Bronchial smooth muscle cell (primary cell): ENCODE measurements at places on chromosomes 6 and 20. TPM values are rescaled to one million over a fixed set of nuclear protein-coding genes. Genes with fewer than 3 reads are reported as not detected.

Gene PLA2G7
- total RNA-seq = not detected in 2 replicates

Gene PXMP4
- total RNA-seq = 4.7 and 10.2 TPM in 2 replicates

Gene SIRPB2
- total RNA-seq = not detected in 2 replicates

Gene C2
- 0.86 and 2.0 TPM in 2 replicates for total RNA-seq

Gene NEU1
- 73.7 and 87.3 TPM in 2 replicates for total RNA-seq

Gene CDC25B
- 52.3 and 54.4 TPM in 2 replicates for total RNA-seq

Gene ZBTB46
- 23.6 and 54.7 TPM in 2 replicates for total RNA-seq

Gene GJA10
- total RNA-seq = not detected in 2 replicates

Gene PAK5
- not detected in 2 replicates for total RNA-seq

Gene SNAI1
- 0.09 and 0.47 TPM in 2 replicates for total RNA-seq

Gene MROH8
- 1.0 and 1.1 TPM in 2 replicates for total RNA-seq

Gene ULBP1
- 0.32 TPM in 1 of 2 replicates, not detected in the other for total RNA-seq

Gene SMOC2
- total RNA-seq = not detected in 2 replicates

Gene PSORS1C2
- not detected in 2 replicates for total RNA-seq

Gene DPPA5
- not detected in 2 replicates for total RNA-seq

Gene TGM2
- 12.6 and 118 TPM in 2 replicates for total RNA-seq

Gene RUNX2
- 0.52 and 1.3 TPM in 2 replicates for total RNA-seq

Gene RSPO4
- total RNA-seq = not detected in 2 replicates

Gene ADGRG6
- under 0.01 and 0.32 TPM in 2 replicates for total RNA-seq

Gene GSTA2
- not detected in 2 replicates for total RNA-seq

Gene HACE1
- 17.5 and 19.1 TPM in 2 replicates for total RNA-seq

Gene BCL2L1
- total RNA-seq = 38.6 and 39.2 TPM in 2 replicates

Gene XKR7
- not detected in 2 replicates for total RNA-seq

Gene MUCL3
- total RNA-seq = not detected in 2 replicates
